ENCODE measurements at places on chromosomes 3 and 15. TPM values are rescaled to one million over a fixed set of nuclear protein-coding genes. Genes with fewer than 3 reads are reported as not detected.

GRCh38 chr3:157029365-157029790 lies 130.6 kb downstream of the CCNL1 start:
- no peaks in the 10 kb centered on the region for H3K36me3 ChIP-seq
- H3K27me3 ChIP-seq: no peaks in the 10 kb centered on the region
- H3K4me1 ChIP-seq: peaks cover 12% of the 10 kb centered on the region
- H3K27ac ChIP-seq: no peak overlapping the region
- H3K4me3 ChIP-seq: no peak overlapping the region
- DNase-seq: no peak

GRCh38 chr15:83413054-83413719 lies 34.0 kb upstream of the SH3GL3 start:
- no peak overlapping the region for H3K4me3 ChIP-seq
- H3K4me1 ChIP-seq: no peaks in the 10 kb centered on the region
- no peak overlapping the region for H3K27ac ChIP-seq
- no peak for DNase-seq
- H3K36me3 ChIP-seq: no peaks in the 10 kb centered on the region

DNA sequence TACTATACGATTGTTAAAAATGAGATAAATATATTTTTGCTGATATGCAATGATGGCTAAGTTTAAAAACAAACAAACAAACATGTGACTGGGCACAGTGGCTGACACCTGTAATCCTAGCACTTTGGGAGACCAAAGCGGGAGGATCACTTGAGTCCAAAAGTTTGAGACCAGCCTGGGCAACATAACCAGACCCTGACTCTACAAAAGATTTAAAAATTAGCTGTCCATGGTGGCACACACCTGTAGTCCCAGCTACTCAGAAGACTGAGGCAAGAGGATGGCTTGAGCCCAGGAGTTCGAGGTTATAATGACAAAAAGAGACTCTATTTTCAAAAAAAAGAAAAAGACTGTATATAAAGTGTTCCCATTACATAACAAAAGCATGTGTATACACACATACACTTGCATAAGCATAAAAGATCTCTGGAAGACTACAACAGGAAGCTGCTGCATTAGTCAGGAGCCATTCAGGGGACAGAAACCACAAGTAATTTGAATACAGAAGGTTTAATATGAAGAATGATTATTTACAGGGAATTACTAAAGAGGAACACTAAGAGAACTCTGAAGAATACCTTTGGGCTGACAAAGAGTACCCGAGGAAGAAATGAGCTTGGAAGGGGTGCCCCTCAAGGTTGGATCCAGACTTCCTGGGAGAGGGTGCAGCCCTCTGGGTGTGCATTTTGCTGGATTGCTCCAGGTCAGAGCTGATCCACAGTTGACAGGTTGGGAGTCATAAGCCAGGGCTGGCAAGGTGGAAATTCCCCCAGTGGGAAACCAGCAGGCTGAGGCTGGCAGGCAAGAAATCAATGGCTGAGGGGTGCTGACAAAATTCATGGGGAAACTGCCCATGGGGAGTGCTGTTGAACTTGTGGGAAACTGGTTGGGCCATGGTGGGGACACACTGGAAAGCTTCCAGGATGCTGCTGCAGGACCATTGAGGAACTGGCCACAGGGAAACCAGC lies 9.3 kb upstream of the TM4SF18 start:
- H3K27me3 ChIP-seq: no peaks in the 10 kb centered on the region
- DNase-seq: peak; percentile 71
- H3K27ac ChIP-seq: peak overlapping the region; percentile 84
- no peak overlapping the region for H3K4me3 ChIP-seq

GRCh38 chr15:63332367-63333124 lies 49.1 kb downstream of the CA12 start:
- DNase-seq: peak; percentile 83
- H3K27ac ChIP-seq: no peak overlapping the region
- H3K36me3 ChIP-seq: no peaks in the 10 kb centered on the region
- H3K27me3 ChIP-seq: no peaks in the 10 kb centered on the region
- no peak overlapping the region for H3K4me3 ChIP-seq

- no peak for DNase-seq
- no peaks in the 10 kb centered on the region for H3K4me1 ChIP-seq
- no peak overlapping the region for H3K4me3 ChIP-seq
- H3K36me3 ChIP-seq: no peaks in the 10 kb centered on the region
- no peaks in the 10 kb centered on the region for H3K27me3 ChIP-seq
These were observed 95.1 kb upstream of the MRPS22 start for GRCh38 chr3:139248593-139249255.

DNA sequence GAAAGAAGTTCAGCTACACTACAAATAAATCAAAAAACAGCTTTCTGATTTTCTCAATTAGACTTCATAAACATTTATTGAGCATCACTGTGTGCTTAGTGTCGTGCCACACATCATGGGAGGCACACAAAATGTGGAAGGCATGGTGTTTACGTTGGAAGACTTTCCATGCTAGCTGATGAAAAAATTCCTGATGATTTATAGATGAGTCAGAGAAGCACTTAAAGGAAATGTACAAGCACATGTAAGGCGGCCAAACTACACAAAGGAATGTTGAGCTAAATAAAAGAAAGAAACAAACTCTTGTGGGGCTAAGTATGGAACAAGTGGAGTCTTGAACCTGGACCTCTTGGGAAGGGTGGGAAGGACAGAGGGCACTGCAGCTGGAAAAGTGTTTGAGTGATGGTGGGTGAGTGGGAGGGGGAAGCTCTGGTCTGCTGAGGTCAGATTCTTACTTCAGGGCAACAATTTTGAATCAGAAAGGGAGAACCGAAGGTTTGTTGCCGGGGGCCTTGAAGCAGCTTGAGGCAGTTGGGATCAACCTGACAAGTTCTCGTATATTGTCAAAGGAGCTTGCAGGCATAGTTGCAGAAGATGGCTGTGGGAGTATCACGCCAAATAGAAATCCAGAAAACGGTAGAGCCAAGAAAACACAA lies 66.9 kb downstream of the FOXB1 start:
- H3K36me3 ChIP-seq: no peaks in the 10 kb centered on the region
- H3K27me3 ChIP-seq: peaks cover 2% of the 10 kb centered on the region
- DNase-seq: peak; percentile 88
- H3K4me1 ChIP-seq: peaks cover 7% of the 10 kb centered on the region

DNA sequence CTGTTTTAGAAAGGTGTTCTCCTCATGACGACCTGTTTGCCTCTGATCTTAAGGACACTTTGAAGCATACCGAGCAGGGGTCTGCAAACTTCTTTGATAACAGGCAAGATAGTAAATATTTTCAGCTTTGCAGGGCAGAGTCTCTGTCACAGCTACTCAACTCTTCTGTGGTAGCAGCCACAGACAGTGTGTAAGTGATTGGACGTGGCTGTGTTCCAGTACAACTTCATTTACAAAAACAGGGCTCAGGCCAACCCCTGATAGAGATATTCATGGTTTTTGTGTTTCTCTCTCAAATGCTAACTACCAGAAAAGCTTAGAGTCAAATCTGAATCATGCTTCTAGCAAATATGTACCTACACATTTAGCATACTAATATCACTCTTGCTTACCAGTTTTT lies 51.5 kb downstream of the TGFBR2 start:
- no peaks in the 10 kb centered on the region for H3K27me3 ChIP-seq
- peaks cover 97% of the 10 kb centered on the region for H3K4me1 ChIP-seq
- H3K4me3 ChIP-seq: no peak overlapping the region

GRCh38 chr3:15009167-15009566 lies 55.9 kb downstream of the MRPS25 start:
- H3K4me3 ChIP-seq: no peak overlapping the region
- no peaks in the 10 kb centered on the region for H3K27me3 ChIP-seq
- no peak for DNase-seq

- no peaks in the 10 kb centered on the region for H3K36me3 ChIP-seq
- no peak overlapping the region for H3K27ac ChIP-seq
- H3K4me3 ChIP-seq: no peak overlapping the region
- DNase-seq: no peak
These were observed 111.7 kb downstream of the CHSY1 start for GRCh38 chr15:101139986-101140696.

DNA sequence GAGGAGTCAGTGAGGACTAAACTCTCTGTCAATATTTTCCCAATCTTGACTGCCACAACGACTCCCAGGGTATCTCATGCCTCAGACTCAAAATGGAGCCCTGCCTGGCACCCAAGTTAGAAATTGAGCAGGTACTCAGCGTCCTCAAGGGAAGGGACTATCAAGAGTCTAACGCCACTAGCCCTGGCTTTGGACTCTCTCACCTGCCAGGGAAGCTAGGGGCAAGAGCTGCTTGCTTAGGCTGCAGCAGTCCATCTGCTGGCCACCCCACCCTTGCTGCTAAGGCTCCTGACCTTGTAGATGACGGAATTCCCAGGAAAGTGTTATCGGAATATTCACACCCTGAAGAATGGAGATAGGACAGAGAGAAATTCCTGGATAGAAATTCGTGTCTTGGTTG lies 33.0 kb downstream of the ZIC4 start:
- no peaks in the 10 kb centered on the region for H3K4me1 ChIP-seq
- H3K27ac ChIP-seq: no peak overlapping the region
- no peak for DNase-seq
- H3K4me3 ChIP-seq: no peak overlapping the region
- no peaks in the 10 kb centered on the region for H3K36me3 ChIP-seq

The ARGFX gene
- not detected for total RNA-seq

The ZFYVE19 gene
- 24.8 TPM for total RNA-seq

The GPR27 gene
- total RNA-seq: not detected

The NPAP1 gene
- not detected for total RNA-seq

The B3GALNT1 gene
- 13.7 TPM for total RNA-seq

The PEX5L gene
- not detected for total RNA-seq

The C2CD4A gene
- total RNA-seq: 1.1 TPM

The KBTBD13 gene
- not detected for total RNA-seq

Measured in endothelial cell of umbilical vein (primary cell).